Lung microvascular endothelial cell (primary cell): ENCODE measurements at places on chromosomes 7 and 10.

GRCh38 chr7:121517591-121517990, 121.5 kb upstream of the FAM3C start:
- DNase-seq, result no peak

- DNase-seq, result peak; percentile 19
Observed at GRCh38 chr10:69968830-69969229, 83.8 kb upstream of the MACROH2A2 start.

DNA sequence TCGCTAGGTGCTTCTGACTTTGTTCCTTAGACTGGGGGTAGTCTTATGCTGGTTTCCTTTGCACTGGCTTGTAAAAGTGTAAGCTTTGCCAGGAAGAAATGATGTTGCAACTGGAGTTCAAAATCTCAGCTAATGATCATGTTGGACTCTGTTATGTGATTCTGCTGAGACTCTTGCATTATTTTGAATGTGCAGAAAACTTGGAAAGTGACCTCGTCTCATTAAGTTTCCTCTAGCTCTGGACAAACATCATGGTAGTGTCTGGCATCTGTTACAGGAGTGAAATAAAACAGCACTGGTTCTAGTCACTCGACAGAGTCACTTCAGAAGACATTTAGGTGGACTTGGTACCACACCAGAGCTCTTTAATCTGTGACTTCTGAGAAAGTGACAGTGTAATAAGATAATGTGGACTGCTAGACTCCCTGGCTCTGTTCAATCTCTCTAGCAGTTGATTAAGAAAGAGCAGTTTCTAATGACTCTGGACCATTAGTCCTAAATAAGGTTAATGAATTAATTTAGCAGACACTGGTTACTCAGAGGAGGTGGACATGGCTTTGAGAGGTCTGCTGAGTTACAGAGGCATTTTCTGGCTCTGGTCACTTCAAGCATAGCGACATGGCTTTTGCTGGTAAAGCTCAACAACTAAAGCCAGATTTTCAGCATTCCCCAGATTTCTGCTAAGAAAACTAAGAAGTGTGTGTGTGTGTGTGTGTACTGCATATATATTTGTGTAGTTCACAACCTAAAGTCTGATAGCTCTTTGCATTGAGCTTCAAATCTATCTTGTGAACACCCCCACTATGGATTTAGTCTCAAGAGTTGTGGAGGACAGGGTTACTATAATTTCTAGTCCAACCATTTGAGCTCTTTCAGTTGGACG, 2.0 kb downstream of the NRP1 start:
- DNase-seq, result peak; percentile 13

DNA sequence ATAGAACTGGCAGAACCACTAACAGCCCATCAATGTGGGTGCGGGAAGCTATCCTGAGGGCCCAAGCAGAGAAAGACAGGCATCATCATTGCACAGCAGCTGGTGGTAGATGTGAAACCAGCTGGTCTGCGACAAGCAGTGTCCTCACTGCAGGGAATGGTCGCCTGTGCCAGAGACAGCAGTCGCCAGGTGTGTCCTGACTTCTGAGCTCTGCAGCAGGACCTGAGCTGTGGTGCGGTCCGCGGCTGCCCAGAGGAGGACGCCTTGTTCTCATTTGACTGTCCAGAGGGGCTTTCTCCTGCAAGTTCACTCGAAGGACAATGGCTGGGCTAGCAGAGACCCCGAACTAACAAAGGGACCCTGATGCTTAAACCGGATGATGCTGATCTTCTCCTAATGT, 97.4 kb downstream of the LRRC18 start:
- DNase-seq, result no peak

DNA sequence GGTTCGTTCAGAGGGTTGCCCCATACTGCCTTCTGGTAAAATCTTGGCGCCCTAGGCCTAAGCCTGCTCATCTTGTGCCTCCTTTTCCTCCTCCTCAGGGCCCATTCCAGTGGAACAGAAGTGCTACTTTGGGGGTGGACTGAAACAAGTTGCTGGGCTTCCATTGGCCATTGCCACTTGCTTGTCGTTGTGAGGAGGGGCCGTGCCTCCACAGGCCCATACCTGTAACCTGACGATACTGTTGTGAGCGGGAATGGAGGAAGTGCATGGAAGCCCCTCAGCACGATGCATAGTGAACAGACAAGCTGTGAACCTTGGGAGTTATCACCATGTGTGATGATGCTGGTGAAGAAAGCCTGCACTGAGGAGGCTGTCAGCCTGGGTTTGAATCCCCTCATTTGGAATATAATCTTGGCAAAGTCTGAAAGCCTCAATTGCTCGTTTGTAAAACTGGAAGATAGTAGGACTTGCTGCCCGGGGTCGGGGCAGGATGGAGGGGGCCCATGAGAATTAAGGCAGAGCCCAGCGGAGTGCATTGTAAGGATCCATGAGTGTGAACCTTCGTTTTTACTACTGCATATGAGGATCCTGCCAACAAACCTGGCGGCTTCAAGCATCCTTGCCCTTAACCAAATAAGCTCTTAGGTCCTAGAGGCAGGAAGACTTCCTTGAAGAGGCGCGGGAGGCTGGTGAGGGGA, 671 bp upstream of the PAPSS2 start:
- DNase-seq, result no peak

DNA sequence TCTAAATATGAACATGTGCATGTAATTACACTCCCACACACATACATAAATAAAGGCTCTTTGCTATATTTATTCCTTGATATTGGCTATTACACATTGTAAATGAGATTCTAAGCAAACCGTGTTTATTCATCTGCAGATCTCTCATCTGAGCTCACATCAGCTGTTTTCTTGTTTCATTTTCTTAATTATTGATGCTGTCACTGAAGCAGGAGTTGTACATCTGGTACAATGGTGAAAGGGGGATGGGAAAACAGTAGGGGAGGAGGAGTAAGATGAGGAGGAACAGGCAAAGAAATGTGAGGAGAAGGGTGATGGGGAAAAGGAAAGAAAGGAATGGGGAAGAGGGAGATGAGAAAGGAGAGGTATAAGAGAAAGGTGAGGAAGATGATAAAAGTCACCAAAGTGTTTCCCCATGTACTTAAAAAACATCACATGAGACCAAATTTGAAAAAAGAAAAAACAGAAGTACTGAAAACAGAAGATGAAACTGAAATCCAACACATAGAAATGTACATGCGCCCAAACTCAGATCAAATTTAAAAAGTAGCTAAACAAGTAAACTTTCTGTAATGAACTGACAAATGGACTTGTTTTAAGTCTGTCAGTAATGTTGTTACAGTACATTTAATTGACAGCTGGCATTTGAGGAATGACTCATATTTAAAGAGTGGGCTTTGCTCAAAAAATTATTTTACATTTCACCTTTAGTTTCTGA, 472.2 kb downstream of the ARL4A start:
- no peak for DNase-seq

GRCh38 chr10:24456322-24456721, 247.4 kb downstream of the KIAA1217 start:
- peak; percentile 33 for DNase-seq

GRCh38 chr7:112510001-112510742, 29.4 kb downstream of the LSMEM1 start:
- no peak for DNase-seq

DNA sequence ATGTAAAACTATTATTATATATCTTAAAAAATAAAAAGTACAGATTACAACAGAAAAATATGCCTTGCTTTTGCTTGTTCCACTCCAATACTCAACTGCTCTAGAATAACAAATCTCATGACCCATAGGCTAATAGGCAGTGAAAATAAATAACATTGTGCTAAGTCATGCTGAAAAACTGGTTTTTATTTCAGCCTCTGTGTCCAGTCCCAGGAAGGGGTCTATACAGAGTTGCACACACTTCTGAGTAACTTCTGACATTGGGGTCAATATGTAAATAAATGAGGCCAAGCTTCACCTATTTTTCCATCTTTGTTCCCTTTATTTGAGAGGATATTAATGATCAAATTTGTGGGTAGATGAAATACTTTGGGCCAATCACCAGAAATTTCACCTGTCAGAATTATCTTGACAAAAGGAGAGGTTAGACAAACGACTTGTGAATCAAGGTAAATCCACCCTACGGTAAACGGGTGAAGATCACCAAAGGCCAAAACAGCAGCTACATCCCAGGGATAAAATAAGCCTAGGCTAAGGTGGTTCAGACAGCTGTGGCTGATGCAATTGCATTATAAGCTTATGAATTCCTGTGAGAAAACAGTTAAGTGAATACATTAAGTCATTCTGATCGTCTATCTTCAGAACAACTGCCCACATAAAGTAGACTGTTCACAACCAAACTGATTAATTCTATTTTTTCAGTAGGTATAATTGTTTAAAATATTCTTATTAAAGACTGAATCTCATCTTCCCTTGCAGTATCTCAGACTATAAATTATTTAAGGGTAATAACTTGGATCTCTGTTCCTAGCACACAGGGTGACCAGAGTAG, 87.5 kb downstream of the UBE2H start:
- peak; percentile 64 for DNase-seq

GRCh38 chr10:84360637-84361365, 32.4 kb downstream of the CCSER2 start:
- peak; percentile 36 for DNase-seq

- no peak for DNase-seq
Observed at GRCh38 chr7:121739465-121739864, 133.5 kb upstream of the PTPRZ1 start.

- DNase-seq, result no peak
Observed at GRCh38 chr7:132433301-132433700, 143.0 kb downstream of the PLXNA4 start.

DNA sequence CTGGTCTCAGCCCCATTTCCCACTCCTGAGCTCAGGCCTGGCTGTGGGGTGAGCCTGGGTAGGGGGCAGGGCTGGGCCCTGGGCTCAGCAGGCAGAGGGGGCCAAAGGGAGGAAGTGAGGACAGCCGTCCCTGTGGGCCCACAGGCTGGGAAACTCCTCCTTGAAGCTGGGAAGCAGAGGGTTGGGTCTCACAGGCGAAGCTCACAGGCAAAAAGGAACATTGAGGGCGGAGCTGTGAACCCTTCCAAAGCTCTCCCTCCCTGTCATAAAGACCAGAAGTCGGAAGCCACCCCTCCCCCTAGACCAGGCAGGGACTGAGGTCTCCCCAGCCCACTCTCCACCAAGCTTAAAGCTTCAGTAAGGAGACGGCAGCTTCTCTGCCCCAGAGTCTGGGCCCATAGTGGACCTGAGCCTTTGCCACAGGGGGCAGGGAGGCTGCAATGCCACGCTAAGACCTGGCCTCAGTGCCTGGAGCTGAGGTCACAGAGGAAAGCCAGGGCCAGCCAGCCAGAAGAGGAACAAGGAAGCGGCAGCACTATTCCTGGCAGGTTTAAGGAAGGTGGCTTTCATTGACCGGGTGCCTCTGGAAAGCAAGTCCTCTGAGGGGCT, 1.0 kb upstream of the KCP start:
- DNase-seq, result no peak

DNA sequence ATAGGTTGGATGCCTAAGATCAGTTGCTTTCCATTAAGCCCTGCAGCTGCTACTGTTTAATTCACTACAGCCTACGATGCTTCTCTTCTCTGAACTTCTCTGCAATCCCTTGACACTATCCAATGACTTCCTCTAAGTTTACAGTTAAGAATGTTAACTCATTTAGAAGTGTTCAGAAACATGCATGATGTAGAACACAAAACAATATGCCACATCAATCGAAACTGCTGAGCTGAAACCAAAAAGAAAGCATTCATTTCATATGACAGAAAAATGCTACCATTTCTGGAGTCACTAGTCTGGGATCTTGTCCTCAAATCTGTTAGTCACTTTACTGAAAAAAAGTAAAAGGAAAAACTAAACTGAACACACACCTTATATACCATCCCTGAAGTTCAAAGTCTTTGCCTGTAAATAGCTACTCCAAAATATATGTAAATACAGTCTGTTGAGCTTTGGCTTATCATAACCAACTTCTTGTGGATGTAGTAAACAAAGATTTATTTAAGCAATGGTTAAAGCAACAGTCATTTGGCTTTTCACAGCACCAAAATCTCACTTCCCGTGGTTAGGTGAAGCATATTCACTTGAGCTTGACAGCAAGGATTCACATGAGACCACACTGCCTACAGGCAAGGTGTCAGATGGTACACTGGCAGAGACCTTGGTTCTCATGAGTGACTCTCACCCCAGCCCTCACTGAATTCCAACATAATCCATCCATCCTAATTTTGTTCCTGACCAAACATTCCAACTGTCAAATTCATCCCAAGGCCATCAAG, 187.0 kb downstream of the PPP1R17 start:
- no peak for DNase-seq

DNA sequence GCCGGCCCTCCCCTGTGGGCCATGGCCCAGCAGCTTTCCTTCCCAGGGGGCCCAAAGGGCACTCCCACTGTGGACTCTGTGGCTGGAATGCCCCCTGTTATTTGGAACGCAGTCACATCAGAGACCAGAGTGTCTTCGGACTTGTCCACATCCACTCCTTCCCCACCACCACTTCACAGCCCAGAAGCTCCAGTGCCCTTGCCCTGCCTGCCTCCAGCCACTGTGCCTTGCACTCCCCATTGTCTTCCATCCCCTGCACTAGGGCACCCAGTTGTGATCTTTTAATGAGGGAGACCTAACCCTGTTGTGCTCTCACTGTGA, 19.4 kb downstream of the INSIG1 start:
- no peak for DNase-seq

GRCh38 chr7:80127412-80128160, 7.0 kb upstream of the GNAI1 start:
- peak; percentile 37 for DNase-seq

GRCh38 chr7:115678086-115678982, 352.2 kb downstream of the TFEC start:
- DNase-seq, result no peak

GRCh38 chr10:51766423-51767102, 67.2 kb upstream of the CSTF2T start:
- no peak for DNase-seq

GRCh38 chr7:833601-834258, 1.5 kb downstream of the SUN1 start:
- no peak for DNase-seq

DNA sequence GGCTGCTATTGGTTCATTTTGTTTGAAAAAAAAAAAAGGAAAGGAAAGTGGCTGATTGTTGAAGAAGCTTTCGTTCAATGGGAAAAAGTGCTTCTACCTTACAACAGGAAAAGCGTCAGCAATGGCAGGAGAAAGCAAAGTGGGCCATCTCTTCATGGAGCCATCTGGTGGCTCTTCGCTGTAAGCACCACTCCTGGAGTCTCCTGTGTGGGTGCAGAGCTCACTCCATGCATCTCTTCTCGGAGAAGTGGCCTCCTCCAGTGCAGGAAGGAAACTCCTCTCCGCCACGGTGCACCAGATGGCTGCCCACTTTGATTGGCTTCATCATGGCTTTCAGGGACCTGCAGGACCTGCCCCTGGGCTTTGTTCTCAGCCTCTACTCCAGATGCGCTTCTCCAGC, 250.9 kb downstream of the PTEN start:
- peak; percentile 70 for DNase-seq

- DNase-seq, result peak; percentile 62
Observed at GRCh38 chr10:5584895-5585516, 60.2 kb downstream of the CALML3 start.

DNA sequence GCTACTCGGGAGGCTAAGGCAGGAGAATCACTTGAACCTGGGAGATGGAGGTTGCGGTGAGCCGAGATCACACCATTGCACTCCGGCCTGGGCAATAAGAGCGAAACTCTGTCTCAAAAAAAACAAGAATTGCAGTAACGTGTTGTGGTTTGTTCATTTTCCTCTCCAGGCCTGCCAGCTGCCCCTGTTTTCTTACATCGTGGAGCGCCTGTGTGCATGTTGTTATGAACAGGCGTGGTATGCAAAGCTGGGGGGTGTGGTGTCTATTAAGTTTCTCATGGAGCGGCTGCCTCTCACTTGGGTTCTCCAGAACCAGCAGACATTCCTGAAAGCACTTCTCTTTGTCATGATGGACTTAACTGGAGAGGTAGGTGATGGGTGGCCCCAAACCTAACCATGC, 52.1 kb downstream of the TRRAP start:
- no peak for DNase-seq
